NCI-H2171 treated with DMSO at 0.1 percent for 48 hours (cell line): ENCODE measurements at places on chromosomes 2 and 18.
A peak's percentile ranks its signal among the peaks of the same experiment; 100 is the strongest.

DNA sequence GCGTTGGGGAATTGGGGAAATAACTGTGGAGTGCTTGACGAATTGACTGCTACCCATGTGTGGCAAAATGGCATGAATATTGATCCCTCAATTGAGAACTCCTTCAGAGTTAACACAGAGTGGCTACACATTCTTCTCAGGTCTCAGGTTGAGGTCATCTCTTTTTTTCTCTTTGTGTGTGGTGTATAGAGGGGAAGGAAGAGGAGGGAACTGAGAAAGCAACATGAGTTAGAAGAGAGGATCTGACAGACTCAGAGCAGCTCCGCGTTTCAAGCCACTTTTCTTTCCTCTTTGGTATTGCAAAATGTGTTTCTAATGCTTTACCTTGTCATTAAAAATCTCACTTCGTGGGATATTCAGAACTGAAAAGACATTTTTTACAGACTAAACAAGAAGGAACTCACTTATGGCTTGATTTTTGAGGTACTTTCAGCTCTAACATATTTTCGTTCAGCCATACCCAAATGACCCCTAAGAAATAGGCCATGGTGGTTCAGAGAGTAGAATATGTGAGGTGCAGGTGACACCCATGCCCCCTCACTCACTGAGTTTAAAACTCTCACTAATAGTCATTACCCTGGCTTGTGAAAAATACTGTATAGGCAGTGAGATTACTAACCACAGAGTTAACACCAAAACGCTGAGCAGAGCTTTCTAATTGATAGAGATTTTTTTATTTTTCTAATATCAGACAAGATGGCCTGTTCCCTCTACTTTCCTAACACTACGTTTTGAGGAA is 22.5 kb downstream of the STAT4 start:
- DNase-seq = no peak

GRCh38 chr2:137951586-137951985 is 12.7 kb upstream of the HNMT start:
- no peak for DNase-seq

DNA sequence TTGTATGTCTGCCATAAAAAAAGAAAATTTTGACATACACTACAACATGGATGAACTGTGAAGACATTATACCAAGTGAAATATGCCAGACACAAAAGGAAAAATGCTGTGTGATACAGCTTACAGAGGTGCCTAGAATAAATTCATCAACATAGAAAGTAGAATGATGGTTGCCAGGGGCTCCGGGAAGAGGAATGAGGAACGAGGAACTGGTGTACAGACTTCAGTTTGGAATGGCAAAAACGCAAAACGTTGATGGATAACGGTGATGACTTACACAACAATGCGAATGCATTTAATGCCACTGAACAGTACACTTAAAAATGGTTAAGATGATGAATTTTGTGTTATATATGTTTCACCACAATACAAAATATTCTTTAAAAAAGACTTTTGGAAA is 61.0 kb downstream of the TTC21B start:
- no peak for DNase-seq

GRCh38 chr18:70072678-70073077 is 125.0 kb upstream of the CD226 start:
- DNase-seq = peak; percentile 18

- no peak for DNase-seq
Observed at GRCh38 chr2:76584474-76584873, 873.8 kb upstream of the GCFC2 start.

GRCh38 chr2:37816036-37816435 is 109.1 kb upstream of the RMDN2 start:
- no peak for DNase-seq

GRCh38 chr2:64460330-64460729 is 6.4 kb downstream of the LGALSL start:
- DNase-seq = no peak

DNA sequence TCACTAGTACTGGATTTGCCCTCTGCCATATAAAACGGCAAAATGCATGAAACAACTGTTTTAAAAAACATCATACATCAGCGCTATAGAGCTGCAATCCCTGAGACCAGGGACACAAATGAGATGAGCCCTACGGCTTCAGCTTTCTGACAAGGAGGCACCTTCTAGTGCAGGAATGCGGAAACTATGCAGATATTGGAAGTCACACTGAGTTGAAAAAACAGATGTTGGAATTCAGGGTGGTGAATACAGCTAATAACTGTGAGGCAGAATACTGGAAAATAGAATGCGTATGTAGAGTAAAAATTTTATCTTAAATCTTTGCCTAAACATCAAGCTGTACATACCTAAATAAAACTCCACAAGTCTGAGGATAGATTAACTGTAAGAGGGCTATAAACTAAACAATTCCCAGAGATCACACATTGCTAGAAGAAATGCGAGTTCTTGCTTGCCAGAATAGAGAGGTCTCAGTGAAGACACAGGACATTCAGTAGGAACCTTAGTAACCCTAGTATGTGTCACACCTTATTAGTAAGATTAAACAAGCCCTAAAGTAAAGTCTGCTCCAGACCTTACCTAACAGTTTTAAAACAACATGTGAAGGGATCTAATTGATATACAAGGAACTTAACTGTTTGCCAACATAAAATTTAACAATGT is 541.4 kb upstream of the DDX18 start:
- no peak for DNase-seq

DNA sequence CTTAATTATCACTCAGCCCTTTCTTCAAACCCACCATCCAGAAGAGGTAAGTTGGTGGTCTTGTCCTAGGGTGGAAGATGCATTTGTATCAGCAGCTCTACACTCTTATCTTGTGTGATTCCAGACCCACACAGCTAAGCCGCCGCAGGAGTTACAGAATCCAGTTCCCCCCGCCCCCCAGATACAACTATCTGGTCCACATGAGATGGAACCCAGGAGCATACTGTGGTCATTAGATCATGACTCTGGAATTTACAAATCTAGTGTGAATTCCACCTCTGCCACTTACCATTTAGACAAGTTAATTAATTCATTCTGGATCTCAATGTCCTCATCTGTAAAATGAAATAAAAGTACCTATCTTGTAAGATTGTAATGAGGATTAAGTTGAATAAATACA is 486.4 kb downstream of the BCL11A start:
- no peak for DNase-seq

DNA sequence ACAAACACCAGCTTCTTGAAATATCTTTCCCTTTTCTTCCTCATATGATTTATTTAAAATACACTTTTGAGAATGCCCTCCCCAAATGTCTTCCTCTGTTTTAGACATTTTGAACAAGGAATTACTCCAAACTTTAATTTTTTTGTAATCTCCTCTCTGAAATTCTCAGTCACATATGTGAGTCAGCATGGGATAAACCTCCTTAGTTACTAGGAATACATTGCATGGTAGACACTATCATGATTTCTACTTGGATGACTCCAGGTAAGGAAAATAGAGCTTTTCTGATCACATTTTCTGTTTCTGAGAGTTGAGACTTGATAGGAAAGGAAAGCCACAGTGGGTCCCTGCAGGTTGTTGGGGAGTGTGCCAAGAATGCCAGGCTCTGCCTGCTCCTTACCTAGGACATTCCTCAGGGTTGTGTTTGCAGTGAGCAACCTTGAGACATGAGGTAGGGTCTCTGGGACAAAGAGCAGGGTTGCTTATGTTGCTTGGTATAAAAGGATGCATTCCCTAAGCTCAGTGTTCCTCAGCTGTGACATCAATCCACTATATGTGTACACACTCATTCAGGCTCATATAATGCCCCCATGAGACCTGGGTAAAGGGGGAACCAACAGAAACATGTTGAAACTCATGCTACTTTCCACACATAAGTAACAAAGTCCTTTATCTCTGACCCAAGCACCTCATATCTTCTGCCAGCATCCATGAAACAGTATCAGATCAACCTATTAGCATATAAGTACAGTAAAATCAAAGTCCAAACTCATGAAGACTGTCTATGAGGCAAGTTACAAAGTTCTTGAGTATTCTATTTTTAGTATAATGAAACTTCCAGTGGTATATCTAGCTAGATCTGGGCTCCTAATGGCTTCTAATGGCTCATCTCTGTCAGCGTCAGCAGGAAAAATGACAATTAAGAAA is 112.8 kb upstream of the SCN1A start:
- no peak for DNase-seq
